Skeletal muscle tissue (tissue), 5 donors: ENCODE measurements at places on chromosomes 3 and 15. TPM values are rescaled to one million over a fixed set of nuclear protein-coding genes. Genes with fewer than 3 reads are reported as not detected.

Gene STT3B
- total RNA-seq = 148 TPM

Gene ATP11B
- total RNA-seq = 59.0 TPM

Gene CPN2
- total RNA-seq = not detected

Gene RTP3
- under 0.01 TPM for total RNA-seq

Gene GOLGA6A
- 1.0 TPM for total RNA-seq

Gene LMAN1L
- not detected for total RNA-seq

Gene TTLL13
- total RNA-seq = not detected

Gene DVL3
- total RNA-seq = 23.5 TPM

Gene MFGE8
- total RNA-seq = 35.0 TPM

Gene MON1A
- 5.7 TPM for total RNA-seq

Gene RBMS3
- 79.9 TPM for total RNA-seq

Gene TMEM207
- total RNA-seq = not detected

Gene MRPS25
- total RNA-seq = 8.4 TPM

Gene RAB5A
- total RNA-seq = 38.6 TPM

Gene CCDC174
- 7.3 TPM for total RNA-seq

Gene UBR1
- 45.9 TPM for total RNA-seq

Gene ACKR4
- total RNA-seq = 2.1 TPM

Gene RAD54L2
- 18.3 TPM for total RNA-seq

Gene CD200R1
- 5.7 TPM for total RNA-seq

Gene PLA2G4F
- total RNA-seq = not detected

Gene MELTF
- 8.9 TPM for total RNA-seq

Gene ULK4
- 8.4 TPM for total RNA-seq

Gene DAZL
- not detected for total RNA-seq

Gene C15orf39
- 2.6 TPM for total RNA-seq

Gene CELSR3
- under 0.01 TPM for total RNA-seq

Gene RAF1
- 131 TPM for total RNA-seq

Gene SLC25A38
- total RNA-seq = 13.6 TPM

Gene EXD1
- total RNA-seq = not detected

Gene TRH
- total RNA-seq = 0.52 TPM

Gene NR1I2
- total RNA-seq = under 0.01 TPM

Gene EPHB3
- total RNA-seq = 27.7 TPM

Gene AGBL1
- total RNA-seq = 31.3 TPM

Gene FILIP1L
- 29.2 TPM for total RNA-seq

Gene GPR160
- 2.6 TPM for total RNA-seq
